ENCODE measurements at places on chromosomes 7 and 10.

- DNase-seq: no peak
Observed at GRCh38 chr7:150648353-150649079, 16.3 kb upstream of the GIMAP6 start.

GRCh38 chr7:127888825-127889224 lies 142.4 kb downstream of the LRRC4 start:
- no peak for DNase-seq

DNA sequence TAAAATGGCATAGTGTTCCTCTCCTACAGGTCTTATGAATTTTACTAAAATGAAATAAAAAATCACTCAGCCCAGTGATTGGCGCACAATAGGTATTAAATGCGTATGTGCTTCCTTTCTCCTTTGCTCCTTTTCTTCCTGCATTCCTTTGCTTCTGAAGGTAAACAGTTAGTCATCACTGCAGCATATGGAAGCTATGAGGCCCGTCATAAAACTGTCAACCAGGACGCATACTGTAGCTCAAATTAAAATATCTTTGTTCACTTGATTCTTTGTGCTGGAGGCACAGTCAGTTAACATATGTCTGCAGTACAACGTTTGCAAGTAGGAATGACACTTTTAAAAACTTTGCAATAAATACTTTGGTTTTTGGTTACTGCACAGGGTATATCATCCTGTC lies 374.7 kb downstream of the TCERG1L start:
- no peak for DNase-seq

DNA sequence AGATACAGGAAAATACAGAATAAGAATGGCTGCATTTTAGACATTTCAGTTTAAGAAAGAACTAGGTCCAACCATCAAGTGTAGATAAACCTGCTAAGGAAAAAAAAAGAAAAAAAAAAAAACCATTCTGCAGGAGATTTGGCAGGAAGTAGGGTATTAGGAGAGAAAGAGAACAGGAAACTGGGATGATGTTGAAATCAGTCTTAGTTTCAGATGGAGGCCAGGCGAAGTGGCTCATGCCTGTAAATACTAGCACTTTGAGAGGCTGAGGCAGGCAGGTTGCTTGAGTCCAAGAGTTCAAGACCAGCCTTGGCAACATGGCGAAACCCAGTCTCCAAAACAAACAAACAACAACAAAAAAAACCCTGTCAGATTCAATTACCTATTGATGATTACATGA lies 120.2 kb downstream of the RAB11FIP2 start:
- no peak for DNase-seq

DNA sequence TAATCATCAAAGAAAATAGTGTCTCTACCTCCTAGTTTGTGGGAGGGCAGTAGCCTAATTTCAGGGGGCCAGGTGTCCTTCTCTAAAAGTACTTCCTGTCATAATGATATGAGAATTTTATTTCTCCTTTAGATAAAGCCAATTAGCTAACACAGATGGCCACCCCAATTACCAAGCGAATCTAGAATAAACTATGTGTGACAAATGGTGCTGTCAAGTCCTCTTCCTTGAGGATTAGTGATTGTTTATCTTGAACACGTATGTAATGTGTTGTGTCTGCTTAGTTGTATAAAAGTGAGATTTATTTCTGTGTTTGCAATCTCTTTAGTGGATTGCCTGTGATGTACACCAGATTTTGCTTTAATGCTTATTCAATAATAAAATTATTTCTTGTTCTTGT lies 1120.0 kb downstream of the SORCS1 start:
- DNase-seq: no peak

- DNase-seq: no peak
Observed at GRCh38 chr10:72445851-72446250, 91.1 kb upstream of the DNAJB12 start.

GRCh38 chr7:134179036-134180011 lies 52.2 kb downstream of the LRGUK start:
- DNase-seq: no peak

- DNase-seq: no peak
Observed at GRCh38 chr7:2037808-2038522, 194.8 kb downstream of the MAD1L1 start.

GRCh38 chr10:104317269-104317710 lies 21.0 kb downstream of the ITPRIP start:
- DNase-seq: peak; percentile 82

DNA sequence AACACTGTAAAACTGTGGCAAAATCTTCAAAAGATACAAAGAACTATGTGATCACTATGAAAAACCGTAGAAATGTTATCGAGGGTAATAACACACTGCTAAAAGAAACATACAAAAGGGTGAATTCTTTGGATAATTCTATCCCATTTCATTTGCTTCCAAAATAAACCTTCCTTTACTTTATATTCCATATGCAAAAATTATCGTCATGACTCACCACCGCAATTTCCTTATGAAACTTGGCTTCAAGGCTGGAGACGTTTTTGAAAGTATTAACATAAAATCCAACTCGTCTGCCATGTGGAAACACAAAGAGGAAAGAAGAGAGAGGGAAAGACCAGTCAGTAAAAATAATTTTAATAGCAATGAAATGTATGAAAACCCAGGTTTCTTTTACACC lies 165.2 kb downstream of the AMPH start:
- DNase-seq: peak; percentile 23

Measured in fibroblast of gingiva (primary cell).